ENCODE measurements at places on chromosomes 6 and 20.
A peak's percentile ranks its signal among the peaks of the same experiment; 100 is the strongest.

DNA sequence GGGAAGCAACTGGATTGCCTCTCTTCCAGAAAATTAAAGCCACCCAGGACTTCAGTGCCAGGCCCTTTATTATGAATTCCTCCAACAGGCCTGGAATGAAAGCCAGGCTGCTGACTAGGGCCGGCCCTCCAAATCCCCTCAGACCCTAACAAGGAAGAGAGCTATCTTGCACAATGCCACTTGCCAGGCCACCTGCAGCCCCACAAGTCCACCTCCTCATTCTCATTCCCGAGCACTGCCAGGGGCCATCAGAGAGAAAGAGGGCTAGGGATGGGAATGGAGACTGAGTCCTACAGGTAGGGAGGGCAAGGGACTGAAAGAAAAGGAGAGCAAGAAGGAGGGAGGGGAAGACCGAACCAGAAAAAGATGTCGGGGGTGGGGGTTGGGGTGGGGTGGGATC lies 86.5 kb downstream of the MRPL14 start:
- DNase-seq: no peak

DNA sequence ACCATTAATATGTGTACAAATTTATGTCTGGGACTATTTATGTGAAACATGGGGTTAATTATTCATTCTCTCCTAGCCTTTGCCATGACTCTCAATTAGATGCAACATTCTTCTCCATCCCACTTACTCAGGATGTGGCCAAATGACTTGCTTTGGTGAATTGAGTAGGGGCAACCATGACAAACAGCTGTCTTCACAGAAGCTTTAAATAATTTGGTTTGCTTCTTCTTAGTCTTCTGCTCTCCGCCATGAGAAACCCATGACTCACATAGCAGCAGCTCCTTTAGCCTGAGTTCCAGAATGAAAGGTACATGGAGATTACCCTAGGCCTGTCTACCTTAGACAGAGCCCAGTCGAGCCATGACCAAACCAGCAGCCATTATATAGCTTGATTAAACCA lies 74.7 kb downstream of the FRK start:
- no peak for DNase-seq

- DNase-seq: no peak
Observed at GRCh38 chr6:25889877-25890853, 16.1 kb upstream of the SLC17A3 start.

- DNase-seq: no peak
Observed at GRCh38 chr20:46099491-46100287, 9.9 kb upstream of the NCOA5 start.

DNA sequence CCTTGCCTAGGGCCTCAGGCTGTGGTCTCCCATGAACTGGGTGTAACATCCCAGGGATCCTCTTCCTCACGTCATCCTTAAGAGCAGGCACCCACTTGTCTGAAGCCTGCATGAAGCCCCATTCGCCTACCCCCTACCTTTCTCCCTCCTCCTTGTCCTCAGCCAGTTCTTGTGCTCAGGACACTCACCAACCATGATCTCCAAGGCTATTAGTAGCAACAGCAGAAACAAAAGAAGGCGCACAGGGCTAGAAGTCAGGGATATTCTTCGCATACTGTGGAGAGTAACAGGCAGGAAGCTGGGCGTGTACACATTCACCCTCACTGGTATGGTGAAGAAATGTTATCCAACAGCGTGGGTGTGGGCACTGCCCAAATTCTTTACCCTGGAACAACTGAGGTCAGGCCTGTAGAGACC lies 7.3 kb downstream of the RAET1E start:
- no peak for DNase-seq

- no peak for DNase-seq
Observed at GRCh38 chr6:150316936-150317335, 51.9 kb upstream of the IYD start.

DNA sequence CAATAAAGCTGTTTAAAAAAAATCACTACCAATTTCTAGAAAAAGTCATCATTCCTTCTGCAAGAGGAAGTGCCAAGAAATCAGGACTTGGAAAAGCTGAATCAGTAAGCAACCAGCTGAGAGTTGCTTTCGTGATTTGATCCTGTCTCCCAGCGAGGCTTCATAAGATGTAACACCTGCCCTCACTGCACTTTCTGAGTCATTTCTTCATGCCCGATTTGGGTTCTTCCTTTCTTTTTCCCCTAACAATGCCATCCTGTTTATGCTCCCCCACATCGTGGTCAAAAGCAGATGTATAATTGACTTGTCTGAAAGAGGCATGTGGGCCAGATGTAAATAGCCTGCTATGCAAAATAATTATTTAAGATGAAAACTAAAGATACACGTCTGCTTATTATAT lies 52.1 kb downstream of the RIPOR2 start:
- DNase-seq: peak; percentile 27

DNA sequence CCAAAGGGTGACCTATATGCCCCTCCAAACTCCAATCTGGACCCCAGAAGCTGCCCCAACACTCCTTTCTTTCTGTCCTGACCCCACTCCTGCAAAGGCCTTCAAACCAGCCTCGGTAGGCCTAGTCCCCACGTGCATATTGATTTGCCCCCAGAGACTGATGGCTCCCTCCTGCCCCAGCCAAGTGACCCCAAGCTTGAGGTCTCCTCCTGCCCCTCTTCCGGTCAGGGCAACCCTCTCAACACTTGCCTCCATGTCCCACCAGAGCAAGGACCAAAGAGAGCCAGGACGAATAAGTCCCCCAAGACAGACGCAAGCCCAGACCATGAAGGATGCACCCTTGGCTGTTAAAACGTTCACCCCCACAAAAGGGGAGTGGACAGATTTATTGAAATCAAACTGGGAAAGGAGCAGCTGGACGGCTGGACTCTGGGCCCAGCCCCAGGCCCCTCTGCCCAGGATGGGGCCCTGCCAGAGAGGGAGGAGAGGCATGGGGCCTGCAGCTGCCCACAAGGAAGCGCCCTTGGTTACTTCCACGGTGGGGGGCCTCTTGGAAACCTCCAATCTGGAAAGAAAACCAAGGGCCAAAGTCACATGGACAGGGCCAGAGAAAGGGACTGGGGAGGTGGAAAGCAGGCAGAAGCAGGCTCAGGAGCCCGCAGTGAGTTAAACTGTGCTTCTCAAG lies 2.4 kb upstream of the SPEF1 start:
- DNase-seq: no peak

DNA sequence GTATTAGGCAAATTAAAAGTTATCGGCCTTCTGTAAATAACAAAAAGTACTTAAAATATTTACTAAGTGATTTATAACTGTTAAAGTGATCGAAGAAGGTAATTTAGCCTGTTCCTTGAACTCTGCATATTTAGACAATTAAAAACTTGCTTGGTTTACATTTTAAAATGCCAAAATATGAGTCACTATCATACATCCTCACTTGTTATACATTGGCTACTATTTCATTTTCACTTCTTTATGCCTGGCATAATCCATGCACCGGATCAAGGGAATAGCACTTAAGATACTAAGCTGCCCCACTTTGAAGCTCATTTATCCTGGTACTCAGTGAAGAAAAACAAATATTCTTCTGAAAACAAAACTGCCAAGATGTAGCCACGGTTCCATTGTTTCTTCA lies 344.6 kb downstream of the UBE3D start:
- DNase-seq: no peak

GRCh38 chr6:142210606-142211005 lies 63.5 kb downstream of the VTA1 start:
- DNase-seq: no peak

DNA sequence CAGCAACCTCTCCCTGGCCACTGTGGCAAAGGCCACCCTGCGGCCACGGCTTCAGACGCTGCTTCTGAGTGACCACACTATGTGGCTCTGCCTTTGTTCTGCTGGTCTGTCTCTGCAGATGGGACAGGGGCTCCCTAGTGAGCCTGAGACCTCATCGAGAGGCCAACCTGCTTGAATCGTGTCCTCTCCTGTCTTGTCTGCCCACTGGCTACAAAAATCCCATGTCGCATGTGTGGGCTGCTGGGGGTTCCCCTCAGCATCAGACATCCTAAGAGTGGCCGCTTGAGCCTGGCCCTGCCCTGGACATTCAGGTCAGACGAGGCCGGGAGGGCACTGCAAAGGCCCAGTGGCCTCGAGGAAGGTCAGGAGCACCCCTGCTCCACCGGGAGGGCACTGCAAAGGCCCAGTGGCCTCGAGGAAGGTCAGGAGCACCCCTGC lies 222.9 kb downstream of the DLL1 start:
- no peak for DNase-seq

GRCh38 chr6:35025232-35026188 lies 115.6 kb downstream of the TCP11 start:
- no peak for DNase-seq

GRCh38 chr6:156174031-156174890 lies 602.9 kb upstream of the ARID1B start:
- DNase-seq: no peak

DNA sequence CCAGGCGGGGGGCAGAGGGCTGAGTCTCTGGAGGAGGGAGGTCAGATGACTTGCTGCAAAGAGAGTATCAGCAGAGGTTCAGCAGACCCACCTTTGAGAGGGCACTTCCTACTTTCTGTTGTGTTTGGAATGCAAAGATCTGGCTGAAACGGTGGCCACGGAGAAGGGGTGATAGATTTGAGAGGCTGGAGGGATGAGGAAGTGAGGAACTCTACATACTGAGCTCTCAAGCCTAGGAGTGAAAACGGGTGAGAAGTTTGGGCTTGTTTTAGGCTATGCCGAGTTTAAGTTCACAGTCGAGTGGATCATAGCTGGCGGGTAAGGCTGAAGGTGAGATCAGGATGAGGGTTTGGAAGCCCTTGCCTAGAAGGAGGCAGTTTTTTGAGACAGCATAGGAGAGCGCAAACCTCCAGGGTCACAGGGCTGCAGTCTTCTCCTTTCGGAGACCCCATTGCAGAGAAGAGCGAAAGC lies 477 bp upstream of the ITPA start:
- DNase-seq: no peak

- no peak for DNase-seq
Observed at GRCh38 chr6:111423960-111424846, 58.8 kb downstream of the REV3L start.

DNA sequence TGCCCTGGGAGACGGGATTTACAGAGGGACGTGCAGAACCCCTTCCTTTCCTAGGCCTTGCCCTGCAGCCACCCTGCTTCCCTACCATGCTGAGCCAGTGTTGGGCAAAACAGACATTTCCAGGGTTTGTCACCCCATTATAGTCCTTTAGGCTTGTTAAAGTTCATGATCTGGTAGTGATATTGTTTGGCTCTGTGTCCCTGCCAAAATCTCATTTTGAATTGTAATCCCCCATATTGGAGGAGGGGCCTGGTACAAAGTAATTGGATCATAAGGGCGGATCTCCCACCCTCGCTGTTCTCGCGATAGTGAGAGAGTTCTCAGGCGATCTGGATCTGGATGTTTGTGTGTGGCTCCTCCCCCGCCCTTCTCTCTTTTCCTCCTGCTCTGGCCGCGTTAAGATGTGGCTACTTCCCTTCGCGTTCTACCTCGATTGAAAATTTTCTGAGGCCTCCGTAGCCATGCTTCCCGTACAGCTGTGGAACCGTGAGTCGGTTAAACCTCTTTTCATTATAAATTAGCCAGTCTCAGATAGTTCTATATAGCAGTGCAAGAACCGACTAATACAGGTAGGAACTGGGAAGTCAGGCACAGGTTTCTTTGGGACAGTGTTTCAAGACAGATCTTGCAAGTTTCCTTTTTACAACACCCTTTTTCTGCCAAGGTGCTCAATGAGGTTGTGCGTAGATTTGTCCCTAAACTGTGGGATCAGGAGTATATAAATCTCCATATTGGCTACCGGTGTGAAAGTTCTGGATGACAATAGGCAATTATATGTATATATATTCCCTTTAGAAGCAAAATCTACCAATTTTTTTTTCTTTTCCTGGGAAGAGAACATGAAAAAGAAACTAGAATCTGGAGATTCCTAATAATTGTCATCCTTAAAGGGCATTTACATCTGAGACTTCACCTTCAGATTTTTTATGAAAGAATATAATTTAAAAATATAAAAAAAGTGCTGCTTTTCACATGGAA lies 152.1 kb downstream of the SAMD5 start:
- DNase-seq: no peak

GRCh38 chr6:70375882-70376281 lies 37.4 kb upstream of the FAM135A start:
- no peak for DNase-seq

DNA sequence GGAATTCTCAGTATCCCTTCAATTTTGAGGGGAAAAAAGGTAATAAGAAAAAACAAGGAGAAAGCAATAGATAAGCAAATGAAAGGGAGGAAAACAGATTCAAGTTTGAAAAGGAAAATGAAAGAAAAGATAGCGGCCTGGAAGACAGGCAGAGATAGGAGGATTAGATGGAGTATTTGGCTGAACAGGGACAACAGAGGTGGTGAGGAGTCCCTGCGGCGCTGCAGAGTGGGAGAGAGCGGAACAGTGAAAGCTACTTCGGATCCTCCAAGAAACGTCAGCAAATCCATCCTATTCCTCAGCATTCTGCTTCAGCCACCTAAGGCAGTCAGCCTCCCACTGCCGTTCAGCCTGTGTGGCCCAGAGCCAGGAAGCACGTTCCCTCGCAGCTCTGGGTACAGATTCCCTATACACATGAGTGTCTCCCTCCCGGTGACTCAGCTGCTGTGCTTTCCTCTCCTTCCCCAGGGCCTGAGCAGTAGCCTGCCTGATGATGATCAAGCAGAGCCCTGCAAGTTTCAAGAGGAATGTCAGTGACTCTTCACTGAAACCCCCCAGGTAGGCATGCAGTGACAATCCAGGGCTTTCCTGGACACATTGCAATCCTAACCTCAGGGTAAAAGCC lies 43.4 kb upstream of the CDYL start:
- no peak for DNase-seq

DNA sequence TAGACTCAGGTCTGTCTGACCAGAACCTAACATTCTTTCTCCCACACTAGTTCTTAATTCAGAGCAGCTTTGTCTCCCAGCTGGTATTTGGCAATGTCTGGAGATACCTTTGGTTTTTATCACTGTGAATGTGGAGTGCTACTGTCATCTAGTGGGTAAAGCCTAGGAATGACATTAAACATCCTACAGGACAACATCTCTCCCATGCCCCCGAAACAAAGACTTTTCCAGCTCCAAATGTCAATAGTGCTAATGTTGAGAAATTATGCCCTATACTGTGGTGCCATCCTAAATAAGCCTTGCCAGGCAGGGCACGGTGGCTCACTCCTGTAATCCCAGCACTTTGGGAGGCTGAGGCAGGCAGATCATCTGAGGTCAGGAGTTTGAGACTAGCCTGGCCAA lies 4.2 kb upstream of the TTPAL start:
- DNase-seq: no peak

DNA sequence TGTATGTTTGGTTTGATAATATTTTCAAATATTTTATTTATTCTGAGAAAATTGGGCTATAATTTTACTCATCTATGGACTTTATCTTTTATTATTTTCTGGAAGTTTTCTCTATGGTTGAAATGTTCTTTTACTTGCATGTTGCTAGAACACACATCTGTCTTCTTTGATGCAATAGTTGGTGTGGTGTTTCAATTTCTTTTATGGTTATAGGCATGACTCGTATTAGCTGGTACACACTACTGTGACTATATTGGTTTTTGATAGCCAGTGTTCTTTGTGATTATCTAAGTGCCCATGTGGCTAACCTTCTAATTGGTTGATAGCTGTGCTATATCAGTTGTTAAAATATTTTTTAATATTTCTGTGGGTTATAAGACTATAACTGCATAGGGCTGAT lies 1343.3 kb upstream of the GJE1 start:
- DNase-seq: no peak

GRCh38 chr6:144893680-144894151 lies 608.6 kb downstream of the UTRN start:
- no peak for DNase-seq
